ENCODE measurements at places on chromosomes 16 and 17. TPM values are rescaled to one million over a fixed set of nuclear protein-coding genes. Genes with fewer than 3 reads are reported as not detected.

MILR1 gene
- total RNA-seq = not detected

- ATAC-seq = no peak
Observed at GRCh38 chr16:82603784-82604411, 22.9 kb upstream of the CDH13 start.

DNA sequence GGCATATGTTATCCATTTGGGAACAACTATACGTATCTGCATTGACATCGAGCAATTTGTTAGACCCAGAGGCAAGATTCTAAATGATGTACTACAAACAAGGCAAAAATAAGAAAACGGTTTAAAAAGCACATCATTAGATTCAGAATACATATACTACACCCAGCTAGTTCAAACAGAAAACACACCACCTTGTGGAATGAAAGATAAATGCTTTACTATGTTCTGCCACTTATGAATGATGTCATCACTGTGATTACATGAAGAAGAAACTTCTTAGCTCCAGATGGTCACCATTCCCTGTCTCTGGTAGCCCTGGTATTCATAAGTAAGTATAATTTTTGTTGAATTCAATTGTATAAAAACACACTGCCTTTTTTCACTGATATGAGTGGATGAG is 7.8 kb downstream of the NACA2 start:
- no peak for ATAC-seq

DNA sequence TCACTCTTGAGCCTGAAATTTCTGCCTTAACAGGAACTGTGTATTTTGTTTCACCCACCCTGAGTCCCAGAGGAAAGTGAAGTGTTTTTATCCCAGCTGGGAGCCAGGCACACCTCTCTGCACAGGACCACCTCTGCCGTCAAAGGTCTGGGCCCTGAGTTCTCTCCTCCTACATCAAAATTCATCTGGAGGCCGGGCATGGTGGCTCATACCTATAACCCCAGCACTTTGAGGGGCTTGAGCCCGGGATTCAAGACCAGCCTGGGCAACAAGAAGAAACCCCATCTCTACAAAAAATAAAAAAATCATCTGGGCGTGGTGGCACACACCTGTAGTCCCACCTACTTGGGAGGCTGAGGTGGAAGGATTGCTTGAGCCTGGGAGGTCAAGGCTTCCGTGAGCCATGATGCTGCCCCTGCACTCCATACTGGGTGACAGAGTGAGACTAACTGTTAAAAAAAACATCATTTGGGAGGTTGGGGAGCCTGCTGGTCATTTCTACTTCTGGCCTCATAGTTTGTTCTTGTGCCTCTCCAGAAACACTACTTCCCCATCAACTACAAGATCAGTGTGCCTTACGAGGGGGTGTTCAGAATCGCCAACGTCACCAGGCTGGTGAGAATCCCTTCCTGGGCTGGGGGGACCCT is 9.8 kb downstream of the IL34 start:
- ATAC-seq = no peak

DNA sequence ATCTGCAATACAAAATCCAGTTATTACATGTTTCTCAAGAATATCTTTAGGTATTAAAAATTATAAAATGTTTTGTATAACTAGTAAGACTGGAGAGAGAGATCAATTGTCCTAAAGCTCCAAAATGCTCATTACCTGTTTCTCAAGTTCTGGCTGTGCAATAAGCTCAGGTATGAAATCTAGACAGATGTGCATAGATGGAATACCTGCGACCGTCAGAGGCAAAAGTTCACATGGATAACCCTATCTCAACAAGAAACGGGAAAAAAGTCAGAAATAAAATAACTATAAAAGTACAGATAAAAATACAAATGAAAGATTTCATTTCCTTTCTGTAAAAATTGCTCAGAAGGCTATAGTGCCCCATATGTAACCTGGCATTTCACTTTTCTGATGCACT is 5.8 kb upstream of the BRIP1 start:
- no peak for ATAC-seq

CCL13 gene
- not detected for total RNA-seq

GRCh38 chr17:61568219-61569072 is 22.6 kb downstream of the NACA2 start:
- ATAC-seq = no peak

- peak; percentile 52 for ATAC-seq
Observed at GRCh38 chr17:35969558-35970380, 11.5 kb downstream of the CCL16 start.

- ATAC-seq = peak; percentile 98
Observed at GRCh38 chr17:76014100-76014924, 12.8 kb downstream of the EVPL start.

DNA sequence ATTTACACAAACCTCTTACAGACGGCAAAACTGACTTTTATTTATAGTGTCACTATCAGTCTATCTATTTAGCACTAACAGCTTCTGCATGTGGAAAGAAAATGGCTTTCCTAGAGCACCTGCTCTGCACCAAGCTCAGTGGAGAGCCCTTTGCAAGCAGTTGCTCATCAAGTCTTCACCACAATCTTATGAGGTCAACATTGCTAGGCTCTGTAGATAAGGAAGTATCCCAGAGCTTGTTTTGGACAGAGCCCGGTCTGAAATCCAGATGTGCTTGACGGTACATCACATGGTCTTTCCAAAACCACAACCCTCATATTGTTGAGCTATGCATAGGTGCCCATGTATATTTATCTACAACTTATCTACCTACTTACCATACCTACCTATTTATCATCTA is 572.7 kb upstream of the CDH5 start:
- no peak for ATAC-seq

UNC13D gene
- total RNA-seq = 160 TPM

DNA sequence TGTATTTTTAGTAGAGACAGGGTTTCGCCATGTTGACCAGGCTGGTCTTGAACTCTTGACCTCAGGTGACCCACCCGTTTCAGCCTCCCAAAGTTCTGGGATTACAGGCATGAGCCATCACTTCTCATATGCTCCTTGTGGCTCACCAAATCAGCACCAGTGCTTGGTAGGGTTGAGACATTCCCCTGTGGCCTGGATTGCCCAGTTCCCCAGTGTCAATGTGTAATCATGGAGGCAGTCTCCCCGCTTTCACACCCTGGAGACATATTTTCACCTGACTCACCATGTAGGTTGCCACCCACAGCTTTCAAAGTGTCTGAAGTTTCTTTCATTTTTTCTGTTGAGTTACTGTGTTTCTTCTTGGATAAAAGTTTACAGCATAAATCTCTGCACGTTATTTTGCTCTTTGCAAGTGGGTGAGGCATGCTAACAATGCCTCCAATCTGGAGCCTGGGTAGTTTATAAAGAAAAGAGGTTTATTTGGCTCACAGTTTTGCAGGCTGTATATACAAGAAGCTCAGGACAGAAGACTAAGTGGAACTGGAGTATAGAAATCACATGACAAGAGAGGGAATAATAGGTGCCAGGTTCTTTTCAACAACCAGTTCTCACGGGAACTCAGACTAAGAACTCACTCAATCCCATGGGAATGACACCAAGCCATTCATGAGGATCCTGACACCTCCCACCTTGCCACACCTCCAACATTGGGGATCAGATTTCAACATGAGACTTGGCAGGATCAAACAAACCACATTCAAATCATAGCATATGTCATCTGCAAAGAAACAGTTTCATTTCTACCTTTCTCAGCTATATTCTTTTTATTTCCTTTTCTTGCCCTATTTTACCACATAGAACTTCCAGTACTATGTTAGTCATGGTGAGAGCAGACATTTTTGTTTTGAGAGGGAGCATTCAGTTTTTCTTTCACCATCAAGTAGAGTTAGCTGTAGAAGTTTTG is 113.2 kb downstream of the PHKB start:
- peak; percentile 89 for ATAC-seq

DNA sequence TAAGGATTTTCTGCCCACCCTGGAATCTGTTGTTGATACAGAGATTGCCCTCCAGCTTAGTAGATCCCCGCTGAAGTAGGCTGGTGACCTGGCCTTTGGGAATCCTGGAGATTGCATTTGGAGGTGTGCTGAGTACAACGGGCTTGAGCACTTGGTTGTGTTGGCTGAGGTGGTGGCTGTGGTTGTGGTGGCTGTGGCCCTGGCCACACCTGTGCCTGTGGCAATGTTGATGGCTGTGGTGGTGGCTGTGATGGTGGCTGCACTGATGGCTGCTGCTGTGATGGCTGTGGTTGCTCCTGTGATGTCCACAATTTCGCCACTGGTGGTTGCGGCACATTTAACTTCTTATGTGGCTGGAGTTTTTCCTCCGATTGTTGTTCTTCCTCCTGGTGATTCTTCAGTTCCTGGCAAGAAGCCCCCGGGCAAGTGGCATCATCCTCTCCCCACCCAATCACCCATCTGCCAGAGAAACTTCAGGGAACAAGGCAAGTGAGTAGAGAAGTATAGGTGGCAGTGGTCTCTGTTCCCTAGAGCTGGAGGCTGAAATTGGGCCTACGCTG is 4.2 kb downstream of the CCDC200 start:
- no peak for ATAC-seq

NEUROD2 gene
- not detected for total RNA-seq

HOXB13 gene
- total RNA-seq = not detected

DNA sequence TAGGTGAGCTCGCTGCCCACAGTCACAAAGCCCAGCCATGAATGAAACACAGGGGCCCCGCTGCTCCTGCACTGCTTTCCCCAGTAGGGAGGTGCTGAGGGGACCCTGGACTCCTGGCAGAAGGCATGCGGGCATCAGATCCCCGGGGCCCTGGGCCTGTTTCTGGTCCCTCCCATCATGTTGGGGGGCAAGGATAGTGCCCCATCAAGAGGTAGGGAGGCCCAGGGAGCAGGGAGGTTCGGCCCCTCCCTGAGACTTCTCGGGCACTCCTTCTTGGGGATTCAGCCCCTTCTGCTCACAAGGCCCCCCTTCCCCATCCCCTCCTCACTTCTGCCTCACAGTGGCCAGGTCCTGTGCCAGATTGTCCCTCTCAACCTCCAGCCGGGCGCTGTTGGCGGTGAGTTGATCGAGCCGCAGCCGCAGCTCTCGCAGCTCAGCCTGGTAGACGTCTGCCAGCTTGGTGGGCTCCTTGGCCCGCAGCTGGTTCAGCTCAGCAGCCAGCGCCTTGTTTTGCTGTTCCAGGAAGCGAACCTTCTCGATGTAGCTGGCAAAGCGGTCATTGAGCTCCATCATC is 515 bp downstream of the GFAP start:
- ATAC-seq = no peak

CTRB2 gene
- not detected for total RNA-seq

- no peak for ATAC-seq
Observed at GRCh38 chr16:66910175-66910940, 8.3 kb downstream of the CDH16 start.

Data from activated T-helper 17 cell treated with anti-CD3 and anti-CD28 coated beads, Interleukin-2, amount 50 U/mL, for 72 hours (primary cell).